ENCODE measurements at places on chromosomes 4 and X.

DNA sequence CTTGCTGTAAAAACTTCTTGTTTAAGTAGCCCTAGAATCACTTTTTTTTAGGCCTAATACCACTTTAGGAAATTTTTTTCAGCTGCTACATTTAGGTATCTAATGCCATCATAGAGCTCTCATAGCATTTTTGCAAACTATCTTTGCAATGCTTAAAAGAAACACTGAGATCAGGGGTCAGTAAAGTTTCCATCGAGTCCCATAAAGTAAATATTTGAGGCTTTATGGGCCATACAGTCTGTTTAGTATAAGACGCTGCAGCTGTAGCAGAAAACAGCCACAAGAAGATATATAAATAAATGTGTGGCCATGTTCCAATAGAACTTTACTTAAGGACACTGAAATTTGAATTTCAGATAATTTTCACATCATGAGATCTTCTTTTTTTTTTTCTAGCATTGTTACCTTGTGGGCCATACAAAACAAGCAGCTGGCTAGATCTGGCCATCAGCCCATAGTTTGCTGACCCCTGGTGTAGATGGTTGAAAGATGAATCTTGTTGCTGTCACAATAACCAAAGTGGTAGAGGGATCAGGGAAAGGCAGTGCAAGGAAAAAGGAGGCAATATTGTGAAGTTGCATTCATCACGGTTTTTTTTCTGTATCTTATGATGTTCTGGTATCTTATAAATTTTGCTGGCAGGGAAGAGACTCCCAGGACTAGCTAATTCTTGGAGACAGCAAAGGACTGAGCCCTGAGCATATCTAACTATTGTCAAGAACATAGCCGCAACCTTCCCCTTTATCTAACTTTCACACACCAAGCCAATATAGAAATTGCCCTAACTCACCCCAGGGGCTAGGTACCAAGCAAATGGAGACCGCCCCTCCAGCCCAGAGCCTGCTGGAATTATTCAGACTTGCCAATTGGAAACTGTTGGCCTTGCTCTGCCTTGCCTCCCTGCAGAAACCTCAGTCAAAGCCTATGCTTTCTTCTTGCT, 46.6 kb downstream of the RASGEF1B start:
- DNase-seq: no peak

DNA sequence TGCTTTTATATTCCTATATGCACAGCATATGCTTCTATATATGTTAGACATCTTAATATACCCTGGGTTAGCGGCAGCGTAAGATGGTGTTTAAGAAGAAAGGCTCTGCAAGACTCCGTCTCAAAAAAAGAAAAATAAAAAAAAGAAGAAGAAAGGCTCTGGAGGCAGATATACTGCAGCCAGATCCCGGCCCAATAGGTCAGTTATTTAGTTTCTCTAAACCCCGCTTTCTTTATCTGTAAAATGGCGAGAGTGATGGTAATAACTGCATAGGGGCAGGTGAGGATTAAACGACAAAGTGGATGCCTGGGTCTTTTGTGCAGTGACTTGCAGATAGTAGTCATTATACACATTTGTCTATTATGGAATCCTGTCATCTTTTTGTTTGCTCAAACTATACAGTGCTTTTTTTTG, 115.2 kb downstream of the NAA11 start:
- no peak for DNase-seq

DNA sequence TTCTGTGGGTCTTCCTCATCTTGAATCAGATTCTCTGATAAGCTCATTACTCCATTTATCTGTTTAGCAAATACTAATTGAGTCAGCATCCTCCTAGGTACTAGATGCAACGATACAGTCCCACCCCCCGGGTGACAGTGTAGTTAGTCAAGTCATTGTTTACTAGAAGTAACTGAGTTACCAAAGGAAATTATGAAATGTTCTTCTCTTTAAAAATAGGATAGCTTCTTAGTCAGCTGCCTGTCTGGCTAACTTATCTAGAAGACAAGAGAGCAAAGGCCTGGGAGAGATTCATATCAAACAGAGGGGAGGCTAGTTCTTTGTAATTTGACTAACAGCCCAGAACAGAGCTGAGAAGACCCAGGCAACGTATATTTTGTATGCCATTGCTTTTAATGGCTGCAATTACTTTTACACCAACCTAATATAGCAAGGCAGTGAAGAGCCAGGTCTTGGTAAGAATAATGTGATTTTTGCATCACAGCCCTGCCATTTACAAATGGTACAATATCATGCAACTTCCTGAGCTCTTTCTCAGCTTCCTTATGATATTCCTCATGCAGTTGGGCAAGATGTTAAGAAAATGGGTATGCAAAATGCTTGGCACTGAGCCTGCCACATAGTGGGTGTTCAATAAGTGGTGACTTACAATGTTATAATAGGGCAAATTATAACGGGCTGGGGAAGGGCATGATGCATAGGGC, 149.9 kb downstream of the CHIC2 start:
- DNase-seq: no peak

DNA sequence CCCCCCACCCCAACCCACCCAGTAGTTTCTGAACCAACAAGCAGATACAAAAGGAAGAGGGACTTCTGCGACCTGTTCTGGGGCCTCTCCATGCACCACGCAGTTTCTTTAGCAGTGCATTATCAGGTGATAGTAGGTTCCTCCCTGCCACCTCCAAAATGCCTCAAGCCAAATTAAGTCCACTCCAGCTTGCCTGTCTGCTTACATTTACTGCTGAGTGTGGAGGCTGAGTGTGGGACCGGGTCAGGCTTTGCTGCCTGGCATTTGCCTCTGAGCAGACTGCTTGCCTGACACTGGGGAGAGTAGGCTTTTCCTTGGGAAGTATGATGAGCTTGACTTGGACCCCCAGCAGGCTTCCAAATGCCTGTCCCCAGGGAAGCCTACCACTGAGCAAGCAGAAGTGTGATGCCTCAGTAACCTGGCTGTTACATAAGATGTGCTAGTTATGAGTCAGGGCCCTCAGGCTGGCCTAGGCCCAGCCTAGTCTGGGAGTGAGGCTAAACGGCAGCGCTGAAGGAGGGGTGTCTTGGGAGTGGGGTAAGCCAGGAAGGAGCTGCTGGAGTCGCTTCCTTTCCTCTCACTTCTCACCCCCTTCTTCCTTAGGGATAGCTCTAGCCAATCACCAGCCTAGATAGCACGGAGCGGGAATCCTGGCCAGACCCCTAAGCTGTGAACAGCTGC, 9.0 kb downstream of the TSC22D3 start:
- no peak for DNase-seq

DNA sequence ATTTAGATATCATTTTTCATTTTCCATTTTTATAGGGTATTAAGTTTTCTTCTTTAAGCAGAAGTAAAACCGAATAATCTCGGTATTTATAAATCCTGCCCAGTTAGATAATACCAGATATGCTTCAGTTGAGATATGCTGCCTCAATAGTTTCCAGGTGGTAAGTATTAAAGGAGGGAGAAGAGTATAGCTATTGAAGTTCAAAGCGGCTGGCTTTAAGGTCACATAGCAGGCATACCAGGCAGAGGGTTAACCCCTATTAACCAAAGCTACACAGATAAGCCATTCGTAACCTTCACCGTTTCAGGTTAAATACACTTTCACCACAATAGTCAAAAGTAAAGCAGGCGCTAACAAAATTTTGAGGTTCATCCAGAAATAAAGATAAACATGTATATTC, 54.2 kb downstream of the EDNRA start:
- no peak for DNase-seq

DNA sequence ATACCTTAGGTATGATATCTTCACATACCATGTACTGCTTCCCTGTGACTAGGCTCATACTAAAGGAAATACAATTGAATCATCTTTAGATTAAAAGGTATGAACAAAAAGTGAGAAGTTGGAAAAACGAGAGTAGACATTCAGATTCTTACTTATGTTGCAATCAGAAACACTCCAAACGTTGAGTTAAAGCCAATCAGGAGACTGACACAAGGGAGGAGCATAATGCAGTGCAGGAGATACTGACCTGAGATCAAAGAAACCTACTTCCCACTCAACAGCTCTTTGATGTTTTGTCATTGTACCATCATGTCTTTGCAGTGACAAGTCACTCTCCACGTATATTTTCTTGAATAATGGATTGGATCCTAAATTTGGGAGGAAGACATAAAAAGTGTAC, 8.9 kb upstream of the PCDH18 start:
- no peak for DNase-seq

DNA sequence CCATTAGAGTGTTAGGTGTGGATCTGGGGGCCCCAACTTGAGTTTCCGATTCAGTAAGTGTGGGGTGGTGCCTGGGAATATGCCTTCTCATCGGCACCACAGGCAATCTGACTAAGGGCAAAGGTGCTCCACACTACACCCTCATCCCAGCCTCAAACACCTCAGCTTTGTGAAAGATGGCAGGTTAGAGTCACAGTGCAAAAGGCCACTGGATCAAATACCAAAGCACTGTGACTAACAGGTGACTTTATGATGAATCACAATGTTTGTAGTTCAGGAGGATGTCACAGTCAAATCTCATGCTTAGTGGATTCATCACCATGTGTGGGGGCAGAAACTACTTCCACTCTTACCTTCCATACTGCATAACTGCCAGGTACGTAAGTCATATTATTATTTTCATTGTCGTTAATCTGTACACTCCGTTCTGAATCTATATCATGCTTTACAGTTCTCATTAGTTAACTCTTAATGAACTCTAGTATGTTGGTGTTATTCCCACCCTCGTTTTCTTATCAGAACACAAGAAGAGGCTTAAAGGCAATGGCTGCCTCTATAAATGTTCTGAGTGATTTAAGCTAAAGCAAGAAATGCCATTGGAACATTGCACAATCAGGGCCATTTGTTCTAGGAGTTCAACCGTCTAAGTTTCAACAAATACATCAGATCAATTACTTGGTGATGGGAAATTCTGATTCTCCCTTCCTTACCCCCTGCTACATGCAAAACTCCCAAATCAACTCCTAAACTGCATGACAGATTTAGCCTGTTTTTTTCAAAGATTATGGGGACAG, 50.2 kb downstream of the PRKG2 start:
- DNase-seq: no peak

GRCh38 chr4:52160859-52161258, 109.8 kb downstream of the SPATA18 start:
- no peak for DNase-seq

DNA sequence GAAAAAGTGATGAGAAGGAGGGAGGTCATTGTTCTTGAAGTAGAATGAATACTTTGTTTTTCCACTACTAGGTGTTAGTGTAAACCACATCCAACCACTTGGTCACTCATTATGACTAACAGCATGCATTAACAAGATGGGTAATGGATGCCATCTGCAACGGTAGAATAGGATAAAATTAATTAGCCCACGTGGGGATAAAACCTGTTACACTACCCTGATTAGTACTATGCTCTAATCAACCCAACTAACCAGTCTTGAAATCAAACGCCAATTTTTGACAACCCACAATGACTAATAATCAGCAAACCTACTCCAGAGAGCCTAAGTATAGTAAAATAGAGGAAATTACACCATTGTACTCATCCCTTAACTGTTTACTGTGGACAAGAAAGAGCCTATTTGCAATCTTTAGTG, 93.4 kb upstream of the MCF2 start:
- DNase-seq: no peak

DNA sequence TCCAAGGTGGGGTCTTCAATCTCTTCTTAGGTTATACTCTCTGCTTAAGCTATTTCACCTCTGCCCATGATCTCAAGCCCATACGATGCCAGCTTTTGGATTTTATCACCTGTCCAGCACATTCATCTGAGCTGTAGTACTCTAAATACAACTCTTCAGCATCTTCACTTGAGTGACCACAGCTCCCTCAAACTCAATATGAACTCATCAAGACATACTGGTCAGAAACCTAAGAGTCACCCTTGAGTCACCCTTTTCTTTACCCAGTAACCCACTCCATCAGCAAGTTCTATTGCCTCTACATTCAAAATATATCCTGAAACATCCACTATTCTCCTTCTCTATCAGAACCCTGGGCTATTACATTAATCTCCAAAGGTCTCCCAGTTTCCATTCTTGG, 69.4 kb downstream of the DCHS2 start:
- no peak for DNase-seq

GRCh38 chr4:98921292-98921691, 7.6 kb downstream of the EIF4E start:
- DNase-seq: no peak

GRCh38 chr4:181757910-181758660, 485.1 kb upstream of the TENM3 start:
- no peak for DNase-seq

DNA sequence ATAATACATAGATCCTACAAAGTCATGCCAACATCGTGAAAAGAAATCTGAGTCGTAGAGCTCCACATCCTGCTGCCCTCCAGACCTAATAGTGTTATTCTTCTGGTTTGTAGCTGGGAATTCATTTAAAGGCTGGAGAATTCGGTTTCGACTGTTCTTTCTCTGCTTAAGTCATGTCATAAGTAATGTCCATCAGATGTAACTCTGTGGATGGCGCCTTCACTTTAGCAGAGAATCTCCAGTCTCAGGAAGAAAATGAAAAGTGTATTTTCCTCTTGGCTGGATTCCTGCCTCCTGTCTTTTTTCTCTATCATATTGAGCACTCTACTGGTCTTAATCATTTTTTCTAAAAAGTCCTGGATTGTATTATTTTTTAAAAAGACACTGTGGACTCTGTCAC, 117.0 kb downstream of the PALLD start:
- DNase-seq: no peak

GRCh38 chr4:185786422-185786821, 25.6 kb downstream of the SORBS2 start:
- DNase-seq: no peak

DNA sequence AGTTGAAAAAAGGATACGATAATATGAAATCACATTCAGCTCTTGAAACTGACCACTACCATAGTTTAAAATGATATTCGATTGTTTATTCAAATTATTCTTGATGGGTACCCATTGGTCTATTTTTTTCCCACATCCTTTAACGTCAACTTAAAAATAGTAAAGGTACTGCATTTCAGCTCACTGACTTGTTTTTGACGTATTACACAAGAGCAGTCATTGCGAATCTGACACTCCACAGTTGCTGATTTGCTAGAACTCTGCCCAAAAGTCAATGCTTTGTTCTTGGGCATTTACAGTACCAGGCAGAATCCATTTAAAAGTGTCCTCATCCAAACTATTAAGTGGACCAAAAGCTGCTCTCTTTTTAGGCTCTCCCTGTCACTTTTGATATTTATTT, 1.2 kb upstream of the PDS5A start:
- no peak for DNase-seq

DNA sequence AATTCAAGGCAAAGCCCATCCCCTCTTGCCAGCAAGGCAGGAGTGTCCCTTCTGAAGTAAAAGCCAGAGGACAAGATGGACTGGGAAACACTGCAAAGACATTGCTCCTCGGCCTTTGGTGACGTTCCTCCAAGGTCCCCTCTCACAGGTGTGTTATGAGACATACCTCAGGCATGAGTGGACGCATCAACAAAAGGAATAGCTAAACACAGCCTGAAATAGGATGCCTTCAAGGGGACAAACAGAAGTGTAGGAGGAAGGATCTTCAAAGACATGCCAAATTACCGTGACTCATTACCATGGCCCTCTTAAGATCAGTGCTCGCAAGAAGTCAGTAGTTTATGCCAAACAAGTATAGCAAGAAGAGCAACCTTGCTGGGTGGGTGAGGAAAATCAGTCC, 6.0 kb upstream of the IDS start:
- no peak for DNase-seq
